Hepatic stellate cell (primary cell): ENCODE measurements at places on chromosomes 7 and 10.

DNA sequence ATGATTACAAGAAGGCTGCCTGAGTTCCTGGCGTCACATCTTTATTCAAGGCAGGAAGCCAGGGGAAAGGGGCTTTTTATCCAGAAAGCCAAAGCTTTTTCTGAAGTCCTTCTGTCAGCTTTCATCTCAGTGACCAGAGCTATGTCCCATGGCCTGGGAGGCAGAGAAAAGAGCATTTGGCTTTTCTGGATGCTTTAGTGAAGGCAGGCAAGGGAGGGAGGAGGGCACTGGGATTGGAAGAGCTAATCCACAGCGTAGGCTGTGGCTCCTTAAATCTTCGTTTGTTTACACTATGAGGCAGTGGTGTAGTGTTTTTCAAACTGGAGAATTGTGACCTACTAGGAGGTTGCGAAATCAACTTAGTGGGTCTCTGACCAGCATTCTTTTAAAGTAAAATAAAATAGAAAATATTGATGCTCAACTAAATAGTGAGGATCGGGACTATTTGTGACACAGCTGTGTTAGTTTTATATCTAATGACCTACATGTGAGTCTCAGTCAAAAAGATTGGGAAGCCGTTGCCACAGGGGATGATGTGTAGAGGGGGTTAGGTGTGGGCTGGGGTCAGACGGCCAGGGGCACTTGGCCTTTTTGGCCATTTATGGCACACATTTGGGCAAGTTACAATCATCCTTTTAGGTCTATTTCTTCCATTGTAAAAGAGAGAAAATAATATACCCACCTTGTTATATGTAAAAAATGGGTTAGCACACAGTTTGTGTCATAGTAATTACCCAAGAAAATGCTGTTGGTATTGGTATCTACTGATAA lies 14.1 kb downstream of the CRYGN start:
- DNase-seq = peak; percentile 70

GRCh38 chr10:78772986-78773530 lies 295.7 kb upstream of the ZMIZ1 start:
- DNase-seq = no peak

GRCh38 chr10:5354068-5354467 lies 10.7 kb upstream of the UCN3 start:
- DNase-seq = no peak

- no peak for DNase-seq
These were observed 207.0 kb upstream of the SHH start for GRCh38 chr7:156019308-156019707.

GRCh38 chr7:27992755-27993493 lies 187.7 kb downstream of the JAZF1 start:
- no peak for DNase-seq

DNA sequence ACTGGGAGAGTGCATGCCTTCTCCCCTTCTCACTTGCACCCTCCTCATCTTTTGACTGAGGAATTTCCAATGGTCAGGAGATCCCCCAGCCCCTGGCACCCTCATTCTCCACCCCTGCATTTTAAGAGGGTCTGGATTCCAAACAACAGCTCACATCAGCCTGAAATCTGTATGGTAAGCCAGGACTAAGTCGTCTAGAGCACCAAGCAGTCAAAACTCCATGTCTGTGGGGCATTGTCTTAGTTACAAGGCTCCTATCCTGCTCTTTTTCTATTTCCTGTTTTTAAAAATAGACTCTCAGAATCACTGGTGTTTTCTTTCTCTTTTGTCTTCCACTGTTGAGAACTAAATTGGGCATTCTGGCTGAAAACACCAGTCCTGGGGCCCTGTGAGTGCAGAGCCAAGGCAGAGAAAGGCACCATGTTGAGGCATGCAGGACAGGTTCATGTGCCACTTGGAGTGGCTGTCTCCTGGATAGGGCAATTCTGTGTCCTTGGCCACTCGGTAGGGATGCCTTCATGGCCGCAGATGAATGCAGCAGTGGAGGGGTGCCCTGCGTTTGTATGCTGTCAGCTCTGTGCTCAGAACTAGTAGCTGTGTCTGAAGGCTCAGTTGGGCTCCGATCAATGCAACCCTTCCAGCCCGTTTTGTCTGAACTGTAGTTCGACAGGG lies 216.6 kb upstream of the YAE1 start:
- DNase-seq = no peak

GRCh38 chr7:41319581-41319980 lies 383.3 kb downstream of the INHBA start:
- no peak for DNase-seq

DNA sequence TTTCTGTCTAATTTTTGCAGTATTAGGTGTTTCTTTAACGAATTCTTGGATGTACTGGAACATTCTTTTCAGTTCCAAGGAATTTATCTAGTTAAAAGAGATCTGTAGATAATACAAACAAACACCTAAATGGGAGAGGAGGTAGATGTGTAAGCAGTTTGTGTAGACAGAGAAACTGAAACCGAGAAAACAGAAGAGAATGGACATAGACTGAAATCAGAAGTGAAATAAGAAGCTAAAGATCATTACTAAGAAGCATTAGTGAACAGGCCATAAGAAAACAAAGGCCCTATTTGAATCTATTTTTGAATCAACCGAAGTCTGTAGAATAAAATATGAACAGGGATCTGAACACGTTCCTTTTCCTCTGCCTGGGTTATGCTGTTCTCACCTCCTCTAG lies 26.5 kb upstream of the TMEM229A start:
- DNase-seq = no peak

DNA sequence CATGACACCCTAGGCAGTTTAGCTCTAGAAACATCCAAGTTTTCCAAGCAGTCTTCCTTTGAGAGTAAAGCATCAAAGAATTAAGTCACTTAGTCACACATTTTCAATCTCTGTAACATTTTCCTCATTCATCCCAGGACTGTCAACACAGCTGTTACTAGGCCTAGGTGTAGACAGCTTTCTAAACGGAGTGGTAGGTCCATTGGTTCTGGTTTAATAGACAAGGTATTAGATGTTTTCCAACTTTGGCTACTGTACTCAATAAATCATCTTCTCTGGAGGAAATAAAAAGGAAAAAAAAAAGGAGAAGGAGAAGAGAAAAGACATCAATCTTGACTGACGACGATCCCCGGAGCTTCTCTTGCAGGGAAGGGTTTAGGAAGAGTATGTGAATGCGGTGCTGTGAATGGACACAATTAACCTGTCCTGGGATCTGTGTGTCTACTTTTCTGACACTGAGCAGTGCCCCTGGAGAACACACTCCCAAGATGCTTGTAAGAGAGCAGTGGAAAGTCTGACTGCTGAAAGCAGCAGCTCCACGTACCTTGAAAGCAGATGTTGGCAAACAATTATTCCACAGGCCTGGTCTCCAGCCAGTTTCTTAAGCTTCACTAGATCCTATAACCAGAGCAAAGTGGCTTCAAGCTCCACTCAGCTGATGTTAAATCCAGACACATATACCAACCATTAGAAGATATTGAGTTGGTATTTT lies 59.1 kb downstream of the CXCL12 start:
- no peak for DNase-seq

- no peak for DNase-seq
These were observed 143.0 kb downstream of the TSPAN12 start for GRCh38 chr7:120714945-120715344.

DNA sequence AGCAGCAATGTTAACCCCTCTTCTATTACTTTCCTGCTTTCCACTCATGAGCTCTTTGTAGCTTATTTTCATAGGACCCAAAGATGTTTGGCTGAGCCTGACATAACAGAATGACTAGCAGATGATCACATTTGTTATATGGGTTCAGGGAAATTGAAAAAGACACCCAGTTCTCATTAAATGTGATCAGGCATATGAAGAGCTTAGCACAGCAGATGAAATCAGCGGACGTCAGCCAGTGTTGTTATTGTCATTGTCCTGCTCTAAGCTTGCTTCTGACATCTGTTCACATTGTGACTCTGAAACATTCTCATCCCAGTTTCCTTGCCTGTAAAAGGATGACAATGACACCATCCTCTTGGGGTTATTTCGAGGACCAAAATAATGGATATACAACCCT lies 43.5 kb downstream of the FAM241B start:
- DNase-seq = no peak

- DNase-seq = no peak
These were observed 266.1 kb downstream of the TCF7L2 start for GRCh38 chr10:113216102-113216501.

- no peak for DNase-seq
These were observed 13.5 kb downstream of the SLC25A13 start for GRCh38 chr7:96308253-96308949.

- no peak for DNase-seq
These were observed 19.1 kb downstream of the ZNRF2 start for GRCh38 chr7:30303312-30304039.

GRCh38 chr10:34762603-34763299 lies 52.3 kb downstream of the PARD3 start:
- DNase-seq = no peak

DNA sequence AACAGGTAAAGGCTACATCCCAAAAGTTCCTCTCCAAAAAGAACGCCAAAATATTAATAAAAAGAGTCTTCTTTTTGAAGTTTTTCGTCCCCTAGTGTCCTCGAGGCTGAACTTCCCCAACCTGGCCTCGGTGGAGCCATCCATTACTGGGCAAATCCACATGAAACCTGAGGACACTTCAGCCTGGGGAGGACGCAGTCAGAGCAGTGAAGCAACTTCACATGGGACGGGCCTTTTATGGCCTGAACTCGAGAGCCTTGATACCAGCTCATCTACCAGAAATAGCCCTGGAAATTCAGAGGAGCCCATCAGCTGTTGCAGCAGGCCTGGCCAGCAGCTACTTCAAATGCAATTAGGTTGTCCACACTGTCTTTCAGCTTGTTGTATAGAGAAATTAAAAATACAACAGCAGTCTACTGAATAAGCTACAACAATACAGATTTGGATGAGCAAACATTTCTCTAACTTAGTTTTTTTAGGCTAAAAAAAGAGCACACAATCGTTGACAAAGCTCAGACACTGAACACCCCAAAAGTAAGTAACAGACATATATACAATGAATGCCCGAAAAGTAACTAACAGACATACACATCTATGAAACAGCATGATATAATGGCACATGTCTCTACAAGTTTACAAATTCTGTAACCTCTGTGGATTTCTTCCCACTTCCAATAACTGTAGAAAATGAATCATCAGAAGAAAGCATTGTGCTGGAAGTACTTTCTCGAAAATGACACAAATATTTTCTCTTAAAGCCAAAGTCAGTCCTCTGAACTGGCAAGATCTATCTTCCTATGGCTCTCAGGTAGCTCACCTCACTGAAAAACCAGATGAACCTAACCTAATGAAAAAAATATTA lies at the start of gene SVIL:
Gene SVIL (minus strand): TSS at position 208 of the 862 bp plus-strand sequence. CDS start 79,913 bp downstream, outside the sequence.
- DNase-seq = no peak

DNA sequence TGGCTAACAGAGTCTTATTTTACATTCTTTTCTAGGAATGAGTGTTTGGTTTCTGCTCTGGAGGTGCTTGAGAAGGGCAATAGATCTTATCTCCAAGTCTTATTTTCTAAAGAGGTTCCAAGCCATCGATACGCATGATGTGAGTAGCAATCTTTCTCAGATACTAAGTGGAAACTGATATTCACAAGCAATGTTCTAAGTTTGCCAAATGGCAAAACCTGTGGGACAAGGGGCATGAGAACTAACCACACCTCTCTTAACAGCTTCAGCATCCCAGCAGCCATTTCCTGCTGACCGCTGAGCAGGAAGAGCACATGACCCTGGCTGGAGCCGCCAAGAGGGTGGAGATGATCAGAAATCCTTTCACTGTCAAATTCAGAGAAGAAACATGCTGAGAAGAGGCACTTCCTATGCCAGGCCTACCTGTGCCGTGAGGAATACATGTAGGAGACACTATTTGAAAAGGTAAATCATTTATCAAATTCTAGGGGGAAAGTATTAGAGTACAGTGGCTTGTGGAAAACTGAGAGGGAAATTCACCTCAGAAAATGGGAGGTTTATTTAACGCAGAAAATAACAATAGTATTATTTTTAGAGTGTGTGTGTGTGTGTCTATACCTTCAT lies 35.2 kb downstream of the CCDC71L start:
- no peak for DNase-seq

- DNase-seq = no peak
These were observed 57.0 kb upstream of the NMT2 start for GRCh38 chr10:15225511-15225910.

GRCh38 chr10:91820144-91820543 lies 21.9 kb downstream of the TNKS2 start:
- no peak for DNase-seq

- DNase-seq = no peak
These were observed 20.6 kb upstream of the USP6NL start for GRCh38 chr10:11631890-11632587.
